Right hindlimb (tissue), 1 donor: ENCODE measurements at places on chromosomes 6 and 20.

- no peak for DNase-seq
Measured at GRCh38 chr6:71404145-71404966, 115.7 kb downstream of the OGFRL1 start.

DNA sequence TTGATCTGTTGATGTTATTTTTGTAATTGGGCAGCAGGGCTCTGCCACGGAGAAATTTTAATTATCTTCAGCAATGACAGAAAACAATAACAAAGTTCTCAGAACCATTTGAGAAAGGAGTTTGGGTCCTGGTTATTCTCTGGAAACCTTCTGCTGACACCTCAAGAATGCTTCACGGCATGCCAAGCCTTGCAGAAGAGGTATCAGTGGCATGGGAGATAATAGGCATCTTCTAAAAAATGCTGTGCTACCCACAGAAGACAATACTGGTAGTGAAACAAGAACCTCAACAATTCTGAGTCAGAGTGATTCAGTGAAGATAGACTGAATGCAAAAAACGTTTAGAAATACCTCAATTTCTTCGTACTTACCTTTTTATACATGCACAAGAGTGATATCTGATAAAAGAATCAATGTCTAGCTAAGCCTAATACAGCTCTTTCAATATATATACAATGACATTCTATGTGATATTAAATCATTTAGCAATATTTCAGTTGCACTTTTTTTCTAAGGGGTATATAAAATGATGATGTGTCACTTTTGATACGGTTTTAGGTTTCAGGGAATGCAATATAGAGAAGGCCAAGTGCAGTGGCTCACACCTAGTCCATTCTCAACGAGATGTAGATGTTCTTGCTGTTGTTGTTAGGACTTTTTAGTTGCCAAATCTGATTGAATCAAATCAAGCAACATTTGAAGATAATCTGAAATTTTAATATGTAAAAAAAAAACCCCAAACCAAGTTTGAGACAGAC, 110.4 kb upstream of the COL21A1 start:
- no peak for DNase-seq

DNA sequence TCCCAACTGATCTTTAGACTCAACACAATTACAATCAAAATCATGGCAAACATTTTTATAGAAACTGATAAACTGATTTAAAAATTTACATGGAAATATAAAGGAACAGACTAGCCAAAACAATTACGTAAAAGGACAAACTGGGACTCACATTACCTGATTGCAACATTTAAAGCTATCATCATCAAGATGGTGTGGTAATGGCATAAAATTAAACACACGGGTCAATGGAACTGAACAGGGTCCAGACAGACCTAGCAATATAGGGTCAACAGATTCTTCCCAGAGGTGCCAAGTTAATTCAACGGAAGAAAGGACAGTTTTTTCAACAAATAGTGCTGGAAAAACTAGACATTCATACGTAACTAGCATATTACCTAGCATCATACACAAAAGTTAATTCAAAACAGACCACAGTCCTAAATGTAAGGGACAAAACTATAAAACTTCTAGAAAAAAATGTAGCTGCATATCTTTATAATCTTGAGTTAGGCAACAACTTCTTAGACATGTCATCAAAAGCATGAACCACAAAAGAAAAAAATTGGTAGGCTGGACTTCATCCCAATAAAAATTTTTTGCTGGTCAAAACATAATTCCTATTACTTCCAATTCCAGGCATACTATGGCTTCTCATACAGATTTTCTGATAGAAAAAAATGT, 147.4 kb upstream of the BEND6 start:
- no peak for DNase-seq

DNA sequence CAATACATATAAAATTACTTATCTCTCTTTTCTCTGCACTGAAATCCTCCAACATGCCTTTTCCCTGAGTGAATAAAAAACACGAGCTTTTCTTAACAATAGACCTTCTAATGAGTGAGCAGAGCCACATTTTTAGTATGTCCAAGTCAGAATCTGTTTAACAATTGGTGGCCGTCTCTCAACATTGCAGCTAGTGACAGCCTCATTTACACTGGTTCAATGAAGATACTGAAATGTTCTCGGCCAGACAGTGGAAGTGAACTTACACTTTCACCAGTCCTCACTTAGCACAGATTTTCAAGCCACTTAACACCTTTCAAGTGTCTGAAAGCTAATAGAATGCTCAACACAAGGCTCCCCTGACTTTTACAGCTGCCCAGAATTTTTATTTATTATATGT, 767.1 kb downstream of the KIF16B start:
- no peak for DNase-seq

DNA sequence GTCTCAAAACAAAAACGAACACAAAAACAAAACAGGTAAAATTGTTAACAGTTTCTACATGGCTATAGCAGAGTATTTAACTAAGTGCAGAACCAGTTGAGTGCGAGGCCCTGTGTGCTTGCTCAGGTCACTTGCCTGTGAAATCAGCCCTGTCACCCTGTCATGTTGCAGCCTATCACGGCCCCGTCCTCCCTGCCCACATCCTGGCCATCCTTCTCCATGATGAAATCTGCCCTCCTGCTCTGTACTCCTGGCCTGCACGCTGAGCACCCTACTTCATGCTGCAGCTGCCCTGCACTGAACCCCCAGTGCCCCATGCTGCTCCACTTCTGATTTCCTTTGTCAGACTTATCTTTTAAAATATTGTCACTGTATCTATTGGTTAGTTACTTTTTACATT, 62.4 kb downstream of the DTD1 start:
- DNase-seq = no peak

DNA sequence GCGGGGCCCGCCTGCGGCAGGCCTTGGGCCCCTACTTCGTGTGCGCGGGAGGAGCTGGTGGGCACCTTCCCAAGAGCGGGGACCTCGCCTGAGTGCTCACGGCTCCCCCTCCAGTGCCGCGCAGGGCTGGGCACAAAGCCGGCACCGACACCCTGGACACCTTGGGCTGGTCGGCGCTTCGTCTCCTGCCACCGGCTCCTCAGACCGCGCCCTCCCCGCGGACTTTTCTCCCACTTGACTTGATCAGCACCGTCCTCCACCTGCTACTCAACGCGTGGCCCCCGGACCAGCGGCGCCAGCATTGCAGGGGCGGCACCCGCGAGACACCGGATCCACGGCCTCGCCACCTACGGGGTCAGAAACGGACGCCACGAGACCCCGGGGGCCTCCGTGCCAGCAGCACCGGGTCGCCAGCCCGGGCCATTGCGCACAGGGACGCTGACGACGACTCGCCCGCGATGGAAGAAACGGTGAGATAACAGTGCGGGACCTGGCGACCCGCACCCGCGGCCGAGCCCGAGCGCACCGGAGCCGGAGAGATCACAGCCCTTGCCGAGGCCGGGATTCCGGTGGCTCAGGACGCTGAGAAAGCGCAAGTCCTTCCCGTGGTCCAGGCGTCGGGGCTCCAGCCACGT, 154.2 kb downstream of the DLL1 start:
- DNase-seq = no peak
